ENCODE measurements at places on chromosomes 6 and 20.

- no peak for DNase-seq
Measured at GRCh38 chr6:47801984-47802383, 20.2 kb downstream of the OPN5 start.

GRCh38 chr20:32984196-32984595 is 20.0 kb downstream of the SUN5 start:
- DNase-seq, result no peak

DNA sequence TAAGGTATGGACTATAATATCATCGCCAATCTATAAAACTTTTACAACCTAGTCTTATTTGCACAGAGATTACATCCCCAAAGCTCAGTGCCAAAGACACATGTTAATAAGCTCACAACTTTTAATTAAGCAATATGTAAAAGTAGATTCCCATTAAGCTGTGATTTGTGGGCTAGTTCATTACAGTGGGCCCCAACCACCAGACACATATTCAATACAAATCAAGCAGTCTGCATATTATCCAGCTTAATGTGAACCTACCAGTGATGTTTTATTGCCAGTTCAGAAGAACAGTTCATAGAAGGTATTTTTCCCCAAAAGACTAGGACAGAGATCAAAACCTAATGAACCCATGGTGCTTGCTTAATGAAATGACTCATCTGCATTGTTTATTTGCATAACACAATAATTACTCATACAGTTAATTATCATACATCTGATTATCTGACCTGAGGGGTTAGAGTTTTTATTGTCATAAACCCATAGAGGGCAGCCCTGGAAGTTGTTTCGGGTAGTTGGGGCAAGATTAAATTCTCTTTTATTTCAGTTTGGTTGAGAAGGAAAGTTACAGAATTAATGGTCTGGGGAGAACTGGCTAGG is 831.0 kb downstream of the TFAP2A start:
- DNase-seq, result no peak

- no peak for DNase-seq
Measured at GRCh38 chr6:37557645-37558114, 58.0 kb upstream of the CCDC167 start.

- no peak for DNase-seq
Measured at GRCh38 chr6:134431421-134431859, 113.5 kb upstream of the SGK1 start.

DNA sequence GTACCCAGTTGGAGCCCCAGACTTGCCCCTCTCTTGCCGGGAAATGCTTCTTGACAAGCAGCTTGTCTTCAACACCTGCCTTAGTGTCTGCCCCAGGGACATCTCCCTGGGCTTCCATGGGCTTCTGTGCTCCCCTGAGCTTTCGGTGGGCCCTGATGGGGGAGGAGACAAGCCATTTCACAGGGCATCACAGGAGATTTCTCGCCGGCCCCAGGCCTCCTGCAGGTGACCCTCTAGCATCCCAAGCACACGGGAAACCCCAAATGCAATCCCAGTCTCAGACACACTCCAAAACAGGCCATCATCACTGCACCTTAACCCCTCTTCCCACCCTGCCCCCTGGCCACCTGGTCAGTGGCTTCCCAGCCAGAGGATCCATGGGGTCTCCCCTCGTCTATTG is 74.5 kb downstream of the JPH2 start:
- DNase-seq, result no peak

- DNase-seq, result no peak
Measured at GRCh38 chr6:56526860-56527544, 115.7 kb downstream of the DST start.

DNA sequence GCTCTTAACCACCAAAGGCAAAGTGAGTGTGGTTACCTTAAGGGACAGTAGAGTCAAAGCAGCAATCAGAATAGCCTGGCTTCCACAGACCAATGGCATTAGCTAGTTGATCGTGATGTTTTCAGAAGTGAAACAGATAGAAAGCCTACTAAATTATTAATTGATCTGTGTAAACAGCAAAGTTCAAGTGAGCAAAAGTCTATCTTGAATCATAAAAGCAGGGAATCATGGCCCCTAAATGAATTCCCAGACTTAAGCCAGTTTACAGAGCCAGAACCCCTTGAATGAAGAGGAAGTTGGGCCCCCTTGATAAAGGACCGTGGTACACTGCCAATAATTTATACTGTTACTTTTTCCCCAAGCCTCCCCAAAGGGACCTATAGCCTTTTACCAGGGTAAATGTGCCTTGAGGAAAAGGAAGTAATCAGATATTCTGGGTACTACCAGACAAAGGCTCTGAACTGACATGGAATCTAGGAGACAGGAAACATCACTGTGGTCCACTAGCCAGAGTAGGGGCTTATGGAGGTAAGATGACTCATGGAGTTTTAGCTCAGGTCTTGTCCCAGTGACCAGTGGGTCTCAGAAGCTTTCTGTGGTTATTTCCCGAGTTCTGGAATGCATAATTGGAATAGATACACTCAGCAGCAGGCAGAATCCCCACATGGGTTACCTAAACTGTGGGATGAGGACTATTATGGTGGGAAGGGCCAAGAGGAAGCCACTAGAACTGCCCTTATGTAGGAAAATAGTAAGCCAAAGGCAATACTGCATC is 317.5 kb downstream of the CD83 start:
- no peak for DNase-seq

- no peak for DNase-seq
Measured at GRCh38 chr20:47610945-47611250, 109.2 kb downstream of the NCOA3 start.

- no peak for DNase-seq
Measured at GRCh38 chr6:1767481-1768246, 157.9 kb downstream of the FOXC1 start.

DNA sequence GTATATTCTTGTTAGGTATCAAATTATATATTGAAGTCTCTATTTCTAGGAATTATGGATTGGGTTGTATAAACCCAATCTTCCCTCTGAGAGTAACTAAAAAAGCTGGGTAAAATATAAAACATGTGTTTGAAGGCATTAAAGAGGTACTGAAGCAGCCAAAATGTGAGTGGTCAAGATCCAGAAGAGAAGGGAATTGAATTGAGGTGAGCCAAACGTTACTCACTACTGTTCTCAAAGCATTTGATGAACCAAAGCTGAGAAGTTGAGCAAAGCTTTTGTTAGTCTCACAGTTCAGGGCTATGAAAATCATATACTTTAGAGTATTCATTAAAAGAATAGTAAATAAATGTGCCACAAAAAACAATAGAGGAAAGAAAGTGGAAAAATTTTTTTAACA is 365.8 kb downstream of the BCKDHB start:
- no peak for DNase-seq

DNA sequence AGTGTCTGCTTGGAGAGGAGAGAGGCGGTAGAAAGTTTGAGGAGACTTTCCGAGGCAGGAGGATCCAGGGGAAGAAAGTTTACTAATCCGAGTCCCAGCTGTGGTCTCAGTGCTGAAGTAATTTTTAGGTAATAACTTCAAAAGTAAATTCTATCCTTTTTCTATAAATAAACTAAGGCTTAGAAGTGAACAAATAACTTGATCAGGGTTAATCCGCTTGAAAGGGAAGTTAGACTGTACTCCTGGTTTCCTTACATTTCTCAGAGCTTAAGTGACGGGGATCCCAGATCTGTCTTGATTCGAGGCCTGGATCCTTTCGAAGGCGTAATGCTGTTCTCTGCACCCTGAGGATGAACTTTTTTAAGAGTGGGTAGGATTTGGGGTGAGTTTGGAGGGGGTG is 2.6 kb downstream of the STK35 start:
- DNase-seq, result no peak

DNA sequence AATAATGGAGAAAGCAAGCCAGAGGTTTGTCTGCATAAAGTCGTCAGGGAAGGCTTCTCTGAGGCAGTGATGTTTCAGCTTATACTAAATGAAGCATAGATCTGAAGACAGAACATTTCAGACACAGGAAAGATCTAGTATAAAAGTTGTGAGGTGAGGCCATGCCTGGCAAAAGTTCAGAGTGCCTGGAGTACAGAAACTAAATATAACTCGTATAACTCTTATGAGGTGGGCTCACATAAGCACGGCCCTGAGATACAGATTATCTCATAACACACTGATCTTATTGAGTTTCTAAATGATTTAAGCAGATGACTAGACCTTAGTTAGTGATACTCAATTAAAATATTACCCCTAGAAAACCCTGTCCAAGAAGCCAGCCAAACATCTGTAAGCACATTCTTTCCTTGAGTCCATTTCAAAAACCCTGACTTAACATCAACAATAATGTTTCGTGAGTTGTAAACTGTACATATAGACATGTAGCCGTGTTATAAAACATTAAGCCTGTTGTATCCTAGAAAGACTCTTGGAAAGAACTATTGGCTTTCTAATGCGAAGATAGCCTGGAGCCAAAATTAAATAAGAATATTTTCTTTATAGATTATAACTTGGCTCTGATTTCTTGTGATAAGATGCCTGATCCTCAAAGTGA is 667.6 kb downstream of the TENT5A start:
- DNase-seq, result no peak

GRCh38 chr20:19583532-19584175 is 174.4 kb upstream of the RIN2 start:
- DNase-seq, result no peak

DNA sequence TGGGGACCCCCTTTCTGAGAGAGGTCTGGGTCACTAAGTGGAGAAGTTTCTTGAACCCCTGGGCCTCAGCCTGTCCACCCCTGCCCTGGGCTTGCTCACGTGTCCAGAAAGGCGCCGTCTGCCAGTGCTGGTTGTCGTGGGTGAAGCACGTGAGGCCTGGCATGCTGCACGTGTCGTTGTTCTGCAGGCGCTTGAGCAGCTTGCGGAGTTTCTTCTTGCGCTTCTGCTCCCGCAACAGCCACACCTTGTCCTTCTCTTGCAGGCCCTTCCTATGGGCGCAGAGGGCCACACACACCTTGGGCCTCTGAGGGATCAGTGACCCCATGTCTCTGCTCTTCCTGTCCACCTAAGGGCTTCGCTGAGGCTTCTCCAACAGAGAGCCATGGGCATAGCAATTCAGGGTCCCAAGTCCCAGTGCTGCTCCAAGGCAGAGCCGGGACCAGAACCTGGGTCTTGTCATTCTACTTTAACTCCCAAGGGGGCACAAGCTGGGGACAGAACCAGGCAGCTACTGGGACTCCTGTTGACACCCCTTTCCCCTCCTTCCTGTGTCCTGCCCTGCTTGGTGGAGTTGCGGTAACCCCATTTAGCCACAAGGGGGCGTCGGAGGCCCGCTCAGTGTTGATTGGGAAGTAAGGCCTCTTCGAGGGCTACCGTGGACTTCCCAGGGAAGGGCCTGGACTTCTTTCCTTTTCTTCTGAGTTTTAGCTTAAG is 121.8 kb downstream of the SULF2 start:
- DNase-seq, result peak; percentile 55

All from activated naive CD4-positive, alpha-beta T cell (primary cell).